ENCODE measurements at places on chromosomes 3 and 15.

- H3K36me3 ChIP-seq = no peaks in the 10 kb centered on the region
- no peak overlapping the region for H3K4me3 ChIP-seq
- no peak overlapping the region for H3K27ac ChIP-seq
- DNase-seq = no peak
- peaks cover 32% of the 10 kb centered on the region for H3K27me3 ChIP-seq
Observed at GRCh38 chr15:101043011-101043410, 123.9 kb downstream of the LRRK1 start.

DNA sequence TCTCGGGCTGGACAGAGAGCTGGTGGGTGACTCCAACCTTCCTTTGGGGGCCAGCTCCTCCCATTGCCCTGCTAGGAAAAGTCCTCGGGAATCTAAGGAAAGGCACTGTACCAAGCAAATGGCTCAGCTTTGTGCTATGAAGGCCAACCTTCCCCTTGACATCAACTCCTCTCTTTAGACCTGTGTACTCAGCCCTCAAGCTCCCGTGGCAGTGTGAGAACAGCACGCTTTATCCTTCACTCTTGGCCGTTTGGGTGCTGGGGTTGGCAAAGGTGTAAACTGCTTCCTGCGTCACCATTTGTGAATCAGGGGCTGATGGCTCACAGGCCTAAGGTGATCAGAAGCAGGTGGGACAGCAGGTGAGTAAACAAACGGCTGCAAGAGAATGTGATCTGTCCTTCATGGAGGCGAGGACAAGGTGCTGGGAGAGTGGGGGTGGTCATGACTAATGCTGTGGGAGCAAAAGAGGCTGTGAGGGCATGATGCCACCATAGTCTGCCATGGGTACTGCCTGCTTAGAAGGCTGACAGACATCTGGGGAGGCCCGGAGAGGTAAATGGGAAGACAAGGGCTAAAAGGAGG is 165.2 kb upstream of the TPM1 start:
- H3K27ac ChIP-seq = no peak overlapping the region
- H3K4me1 ChIP-seq = peaks cover 9% of the 10 kb centered on the region
- H3K36me3 ChIP-seq = no peaks in the 10 kb centered on the region
- no peak for DNase-seq

GRCh38 chr3:46010519-46011113 is 15.0 kb upstream of the FYCO1 start:
- no peak overlapping the region for H3K4me3 ChIP-seq
- H3K36me3 ChIP-seq = peaks cover 2% of the 10 kb centered on the region
- H3K27ac ChIP-seq = no peak overlapping the region
- no peak for DNase-seq
- peaks cover 39% of the 10 kb centered on the region for H3K4me1 ChIP-seq

- H3K27me3 ChIP-seq = no peaks in the 10 kb centered on the region
- no peak overlapping the region for H3K27ac ChIP-seq
- DNase-seq = no peak
- H3K4me1 ChIP-seq = no peaks in the 10 kb centered on the region
Observed at GRCh38 chr3:35722902-35723301, 83.6 kb downstream of the ARPP21 start.

DNA sequence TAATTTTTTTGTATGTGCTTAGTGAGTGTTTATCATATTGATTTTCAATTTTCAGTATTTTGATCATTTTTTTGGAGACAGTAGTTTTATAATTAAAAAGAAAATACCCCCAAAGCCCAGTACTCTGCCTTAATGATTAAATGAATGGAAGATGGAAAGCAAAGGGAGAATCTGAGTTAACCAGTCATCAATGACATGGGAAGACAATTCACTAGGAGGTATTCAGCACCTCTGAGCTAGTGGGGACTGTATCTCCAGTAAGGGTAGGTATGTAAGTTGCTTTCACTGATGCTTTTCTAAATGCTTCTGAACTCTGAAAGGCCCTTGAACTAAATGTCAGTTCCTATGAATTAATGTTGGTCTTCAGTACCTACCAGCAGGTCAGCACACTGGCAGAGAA is 590.4 kb upstream of the DPPA4 start:
- no peak for DNase-seq
- H3K4me3 ChIP-seq = no peak overlapping the region
- peak overlapping the region; percentile 38 for H3K27ac ChIP-seq

DNA sequence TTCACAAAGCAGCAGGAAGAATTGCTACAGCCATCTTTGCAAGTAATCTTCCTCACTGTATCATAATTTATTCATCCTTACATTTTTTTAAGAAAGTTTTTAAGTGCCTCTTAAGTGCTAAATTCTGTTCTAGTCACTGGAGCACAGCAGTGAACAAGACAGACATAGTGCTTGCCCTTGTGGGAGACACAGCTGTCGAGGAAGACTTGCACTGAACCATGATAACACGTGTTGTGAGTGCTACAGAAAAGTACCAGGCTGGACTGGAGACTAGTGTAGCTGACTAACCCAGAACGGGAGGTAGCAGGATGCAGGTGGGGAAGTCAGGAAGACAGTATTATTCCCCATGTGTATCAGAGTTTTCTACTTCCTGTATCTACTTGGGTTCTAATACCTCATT is 300.6 kb downstream of the TBL1XR1 start:
- H3K4me1 ChIP-seq = no peaks in the 10 kb centered on the region
- H3K27ac ChIP-seq = no peak overlapping the region
- H3K4me3 ChIP-seq = no peak overlapping the region
- no peak for DNase-seq
- no peaks in the 10 kb centered on the region for H3K36me3 ChIP-seq

DNA sequence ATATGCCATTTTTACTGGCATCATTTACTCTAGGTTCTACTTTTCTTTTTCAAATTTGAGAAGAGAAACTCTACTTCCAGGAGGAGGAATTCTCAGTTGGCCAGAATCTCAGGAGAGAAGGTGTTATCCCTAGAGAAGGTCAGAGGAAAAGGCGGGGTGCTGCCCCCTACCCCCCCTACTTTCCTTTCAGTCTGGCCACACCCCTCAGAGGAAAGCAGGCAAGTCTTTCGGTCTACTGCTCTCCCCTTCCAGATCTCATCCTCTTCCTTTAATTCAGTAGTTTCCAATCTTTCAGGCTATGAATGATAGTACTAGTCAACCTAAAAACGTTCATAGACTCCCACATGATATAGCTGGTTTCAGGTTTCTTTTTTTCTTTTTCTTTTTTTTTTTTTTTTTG is 366.5 kb upstream of the TBL1XR1 start:
- no peak for DNase-seq
- H3K27ac ChIP-seq = no peak overlapping the region
- no peaks in the 10 kb centered on the region for H3K27me3 ChIP-seq
- no peak overlapping the region for H3K4me3 ChIP-seq

DNA sequence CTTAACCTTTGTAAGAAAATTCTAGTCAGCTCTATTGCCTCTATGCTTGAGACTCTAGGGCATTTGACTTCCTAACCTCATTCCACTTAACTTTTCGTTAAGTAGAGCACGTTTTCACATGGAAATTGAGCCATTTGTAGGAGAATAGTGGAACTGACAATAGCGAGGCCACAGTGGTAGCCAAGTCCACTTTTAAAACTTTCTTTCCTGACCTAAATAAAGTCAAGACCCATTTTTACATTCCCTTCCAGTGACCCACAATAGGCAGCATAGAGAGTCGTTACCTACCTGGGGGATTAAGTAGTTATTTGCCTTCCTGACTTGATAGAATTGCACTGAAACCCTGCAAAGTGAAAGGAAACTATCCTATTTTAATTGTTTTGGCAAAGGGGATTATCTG is 386.0 kb upstream of the NECTIN3 start:
- peaks cover 20% of the 10 kb centered on the region for H3K27me3 ChIP-seq
- no peak overlapping the region for H3K4me3 ChIP-seq
- H3K27ac ChIP-seq = no peak overlapping the region
- H3K36me3 ChIP-seq = no peaks in the 10 kb centered on the region
- DNase-seq = no peak

DNA sequence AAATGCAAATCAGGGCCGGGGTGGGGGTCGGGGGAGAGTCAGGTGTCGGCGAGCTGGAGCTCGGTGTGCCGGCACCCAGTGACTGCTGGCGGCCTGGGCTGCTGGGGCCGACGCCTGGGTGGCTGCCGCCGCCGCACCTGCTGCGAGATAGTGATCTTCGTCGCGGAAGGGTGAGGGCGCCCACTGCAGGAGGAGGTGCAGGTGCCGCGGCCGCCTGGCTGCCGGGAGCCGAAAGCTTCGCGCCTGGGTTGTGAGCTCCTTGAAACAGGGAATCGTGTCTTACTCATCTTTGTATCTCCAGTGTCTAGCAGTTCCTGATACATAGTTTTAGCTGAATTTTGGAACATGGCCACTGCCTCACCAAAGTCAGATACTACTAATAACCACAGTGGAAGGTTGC is 64.0 kb upstream of the CPOX start:
- peak overlapping the region; percentile 26 for H3K4me3 ChIP-seq
- H3K27me3 ChIP-seq = peaks cover 37% of the 10 kb centered on the region
- peaks cover 4% of the 10 kb centered on the region for H3K4me1 ChIP-seq
- peak; percentile 59 for DNase-seq
- H3K27ac ChIP-seq = no peak overlapping the region
